NCI-H1092 treated with DMSO at 0.1 percent for 48 hours (cell line): ENCODE measurements at places on chromosomes 6 and 20.
A peak's percentile ranks its signal among the peaks of the same experiment; 100 is the strongest.

DNA sequence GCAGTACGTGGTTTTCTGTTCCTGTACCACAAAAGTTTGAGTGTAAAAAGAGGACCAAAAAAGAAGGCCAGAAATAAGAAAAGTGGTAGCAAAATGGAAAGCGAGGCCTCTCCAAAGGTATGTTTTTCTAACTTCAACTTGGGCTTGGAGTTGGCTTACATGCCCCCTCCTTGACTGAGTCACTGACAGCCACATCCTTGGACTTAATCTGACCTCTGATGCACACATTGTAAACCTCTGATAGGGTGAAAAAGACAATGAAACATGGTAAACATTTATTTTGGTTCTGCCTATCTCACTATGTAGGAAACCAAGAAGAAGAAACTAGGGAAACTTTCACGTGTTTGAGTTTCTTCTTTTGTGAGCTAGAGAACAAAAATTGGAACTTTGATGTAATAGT lies 503.2 kb upstream of the ID4 start:
- no peak for DNase-seq

DNA sequence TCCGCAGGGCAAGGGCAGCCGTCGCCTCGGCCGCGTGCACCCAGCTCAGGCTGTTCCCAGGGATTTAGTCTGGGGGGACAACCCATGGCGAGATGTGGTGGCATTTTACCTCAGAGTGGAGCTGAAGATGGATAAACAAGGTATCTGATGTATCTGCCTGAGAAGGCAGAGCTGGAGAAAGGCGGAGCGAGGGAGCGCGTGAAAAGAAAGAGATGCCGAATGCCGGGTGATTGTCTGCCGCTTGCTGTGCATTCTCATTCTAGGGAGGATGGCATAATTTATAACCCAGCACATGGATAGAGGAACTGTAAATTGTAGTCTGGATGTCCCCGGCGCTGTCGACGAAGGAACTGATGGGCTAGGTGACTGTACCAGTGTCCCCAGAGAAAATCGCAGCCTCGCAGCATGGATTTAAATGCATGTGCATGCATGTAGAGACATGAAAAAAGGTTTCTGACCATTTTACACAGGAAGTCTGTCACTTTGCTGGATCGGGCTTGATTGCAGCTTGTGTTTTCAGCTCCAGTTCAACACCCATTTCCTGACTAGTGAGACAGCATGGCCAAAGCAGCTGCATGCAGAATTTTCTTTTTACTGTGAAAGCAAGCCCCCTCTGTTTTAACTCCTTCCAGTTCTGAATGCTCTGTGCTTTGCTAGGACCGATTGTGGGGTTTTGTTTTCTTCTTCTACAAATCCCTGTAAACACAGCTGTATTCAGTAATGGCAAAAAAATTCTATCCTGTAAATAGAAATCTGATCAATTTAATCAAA lies 149.7 kb downstream of the PRL start:
- DNase-seq, result no peak

GRCh38 chr6:48243071-48243470 lies 132.1 kb upstream of the PTCHD4 start:
- no peak for DNase-seq

- no peak for DNase-seq
Observed at GRCh38 chr6:76416821-76417605, 344.6 kb upstream of the IMPG1 start.

- DNase-seq, result no peak
Observed at GRCh38 chr6:31202259-31203166, 32.0 kb upstream of the POU5F1 start.

GRCh38 chr6:165987483-165988301 lies 180.0 kb downstream of the TBXT start:
- DNase-seq, result no peak

- no peak for DNase-seq
Observed at GRCh38 chr6:118725944-118726343, 74.6 kb upstream of the CEP85L start.

- no peak for DNase-seq
Observed at GRCh38 chr6:87277123-87277522, 45.3 kb upstream of the SMIM8 start.

GRCh38 chr6:36759148-36759759 lies 61.6 kb downstream of the RAB44 start:
- peak; percentile 66 for DNase-seq

DNA sequence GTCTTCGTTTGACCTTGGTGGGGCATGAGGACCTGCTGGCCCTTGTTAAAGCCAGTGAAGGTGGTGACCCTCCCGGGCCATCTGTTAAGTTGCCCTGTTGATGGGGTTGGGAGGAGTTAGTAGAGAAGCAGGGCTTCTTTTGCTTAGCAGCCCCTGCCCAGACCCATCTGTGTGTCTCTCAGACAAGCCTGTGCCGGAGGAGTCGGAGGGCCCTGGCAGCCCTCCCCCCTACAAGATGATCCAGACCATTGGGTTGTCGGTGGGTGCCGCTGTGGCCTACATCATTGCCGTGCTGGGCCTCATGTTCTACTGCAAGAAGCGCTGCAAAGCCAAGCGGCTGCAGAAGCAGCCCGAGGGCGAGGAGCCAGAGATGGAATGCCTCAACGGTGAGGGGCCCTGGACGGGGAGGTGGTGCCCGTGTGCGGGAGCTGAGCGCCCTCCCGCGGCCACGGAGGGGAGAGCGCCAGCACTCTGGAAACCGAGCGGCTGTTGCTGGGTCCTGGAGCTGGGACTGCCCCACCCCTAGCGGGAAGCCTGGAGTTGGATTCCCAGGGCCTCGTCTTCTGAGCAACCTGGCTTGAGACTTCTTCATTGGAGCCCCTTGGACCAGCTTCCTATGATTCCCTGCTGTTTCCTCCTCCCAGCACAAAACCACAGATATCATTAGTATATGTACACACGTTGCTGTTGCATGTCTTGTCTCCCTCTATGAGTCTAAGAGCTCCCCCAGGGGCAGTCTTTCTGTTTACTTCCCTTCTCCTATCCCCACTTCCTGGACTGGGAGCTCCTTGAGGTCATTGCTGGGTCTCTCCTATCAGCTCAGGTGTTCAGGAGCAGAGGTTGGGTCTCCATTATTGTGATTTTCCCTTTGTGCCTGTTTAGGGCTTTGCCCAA lies 27.6 kb upstream of the SRF start:
- peak; percentile 83 for DNase-seq

GRCh38 chr6:4928426-4928825 lies 75.4 kb downstream of the RPP40 start:
- no peak for DNase-seq

DNA sequence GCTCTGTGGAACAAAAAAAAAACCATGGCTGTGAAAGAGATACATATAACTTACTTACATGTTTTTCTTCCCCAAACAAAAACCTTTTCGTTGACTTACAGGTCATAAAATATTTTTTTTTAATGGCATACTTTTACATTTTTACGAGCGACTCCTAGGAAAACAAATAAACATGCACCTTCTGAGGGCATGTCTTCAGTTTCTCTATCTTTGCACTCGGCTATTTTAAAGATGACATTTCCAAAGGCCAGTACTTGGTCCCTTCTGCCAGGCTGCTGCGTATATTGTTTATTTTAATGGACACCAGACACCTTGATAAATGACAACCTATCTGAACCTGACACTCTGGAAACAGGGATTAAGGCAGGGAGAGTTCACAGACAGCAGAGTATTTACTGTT lies 49.4 kb downstream of the PIGU start:
- no peak for DNase-seq

DNA sequence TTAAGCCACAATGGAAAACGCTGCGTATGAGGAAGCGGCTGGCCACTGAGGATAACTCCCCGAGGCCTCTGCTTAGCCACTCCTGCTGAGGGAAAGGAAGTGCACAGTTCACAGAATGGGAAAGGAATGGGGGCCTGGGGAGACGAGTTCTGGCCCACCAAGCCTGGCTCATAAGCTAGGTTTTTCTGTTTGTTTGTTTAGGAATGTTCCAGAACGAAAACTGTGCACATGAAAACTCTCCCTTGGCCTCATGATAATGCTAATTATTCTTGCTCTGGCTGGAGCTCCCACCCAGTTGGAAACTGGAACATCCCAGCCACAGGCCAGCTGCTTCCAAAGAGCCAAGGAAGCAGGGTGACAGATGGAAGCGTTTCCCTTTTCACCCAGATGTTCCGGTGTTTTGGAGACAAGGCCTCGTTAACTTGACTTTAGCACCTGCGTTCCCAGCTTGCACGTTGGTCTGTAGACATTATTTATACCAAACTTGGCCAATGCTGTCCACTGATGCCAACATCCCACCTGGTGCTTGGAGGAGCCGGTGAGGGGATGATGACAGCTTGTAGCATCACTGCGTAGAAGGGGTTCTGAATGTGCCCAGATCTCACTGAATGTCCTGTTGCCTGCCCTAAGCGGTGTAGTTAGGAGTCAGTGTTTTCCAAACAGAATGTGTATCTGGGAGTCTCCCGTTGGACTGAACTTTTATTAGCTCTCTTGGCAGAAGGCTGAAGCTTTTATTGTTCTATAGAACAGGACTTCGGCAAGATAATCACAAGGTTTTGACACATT lies 34.5 kb downstream of the APCDD1L start:
- DNase-seq, result no peak

- DNase-seq, result no peak
Observed at GRCh38 chr20:63319164-63320040, 26.4 kb downstream of the COL20A1 start.

- no peak for DNase-seq
Observed at GRCh38 chr6:91181416-91181815, 594.5 kb upstream of the MAP3K7 start.

GRCh38 chr20:6579417-6579816 lies 188.1 kb upstream of the BMP2 start:
- no peak for DNase-seq

DNA sequence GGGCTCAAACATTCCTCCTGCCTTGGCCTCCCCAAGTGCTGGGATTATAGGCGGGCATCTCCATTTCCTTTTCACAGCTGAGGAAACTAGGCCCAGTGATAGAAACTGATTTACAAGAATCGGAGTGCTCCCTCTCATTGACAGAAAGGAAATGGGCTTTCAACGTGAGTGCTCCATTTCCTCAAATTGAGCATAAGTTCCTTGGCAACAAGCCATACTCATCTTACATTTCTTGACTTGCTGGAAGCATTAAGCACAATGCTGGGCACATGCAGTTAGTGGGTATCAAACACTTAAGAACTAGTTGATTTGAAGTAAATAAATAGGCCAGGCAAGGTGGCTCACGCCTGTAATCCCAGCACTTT lies 54.7 kb downstream of the FGD2 start:
- DNase-seq, result no peak

DNA sequence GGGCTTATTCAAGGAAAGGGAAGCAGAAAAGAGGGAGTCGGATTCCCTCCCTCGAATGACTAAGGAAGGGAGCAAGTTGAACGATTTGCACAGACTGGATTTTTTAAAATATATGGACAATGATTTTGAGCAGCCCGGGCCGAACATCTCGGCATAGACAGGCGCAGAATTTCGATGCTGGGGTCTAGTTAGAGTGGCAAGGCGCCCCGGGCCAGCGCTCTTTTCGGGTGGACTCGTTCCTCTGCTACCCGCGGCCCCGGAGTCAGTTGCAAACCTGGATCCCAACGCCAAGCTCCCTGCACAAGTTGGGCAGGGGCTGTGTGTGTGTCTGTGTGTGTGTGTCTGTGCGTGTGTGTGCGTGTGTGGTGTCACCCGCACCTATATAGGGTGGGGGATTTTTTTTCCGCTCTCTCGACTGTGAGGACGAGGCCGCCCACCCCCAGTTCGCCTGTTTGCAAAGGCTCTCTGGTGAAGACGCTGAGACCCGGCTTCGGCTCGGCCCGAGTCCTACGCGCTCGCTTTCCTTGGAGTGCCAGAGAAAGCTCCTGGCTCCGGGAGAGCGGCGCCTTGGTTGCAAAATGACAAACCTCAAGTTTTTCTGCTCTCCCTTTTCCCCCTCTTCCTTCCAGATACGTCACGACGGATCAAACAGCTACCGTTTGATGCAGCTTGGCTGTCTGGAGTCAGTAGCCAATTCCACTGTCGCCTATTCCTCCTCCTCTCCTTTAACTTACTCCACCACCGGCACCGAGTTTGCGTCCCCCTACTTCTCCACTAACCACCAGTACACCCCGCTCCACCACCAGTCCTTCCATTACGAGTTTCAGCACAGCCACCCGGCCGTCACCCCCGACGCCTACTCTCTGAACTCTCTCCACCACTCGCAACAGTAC lies 1.4 kb downstream of the TFAP2D start:
- DNase-seq, result no peak

DNA sequence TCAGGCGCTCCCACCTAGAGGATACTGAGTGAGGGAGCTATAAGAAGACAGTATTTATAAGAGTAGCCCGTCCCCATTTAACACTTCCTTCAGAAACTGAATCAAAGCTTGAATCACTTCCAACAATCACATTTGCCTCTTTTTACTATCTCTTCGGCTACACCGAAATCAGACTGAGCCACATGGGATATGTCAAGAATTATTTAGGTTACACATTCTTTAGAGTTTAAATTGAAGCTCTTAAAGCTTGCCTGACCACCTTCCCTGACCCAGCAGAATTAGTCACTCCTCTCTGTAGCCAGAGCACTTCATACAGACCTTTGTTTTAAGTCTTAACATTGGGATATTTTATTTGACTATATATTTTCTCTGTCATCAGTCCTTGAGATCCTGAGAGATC lies 163.7 kb downstream of the MAFB start:
- DNase-seq, result no peak

- DNase-seq, result no peak
Observed at GRCh38 chr6:32659856-32660595, 6.4 kb downstream of the HLA-DQB1 start.

DNA sequence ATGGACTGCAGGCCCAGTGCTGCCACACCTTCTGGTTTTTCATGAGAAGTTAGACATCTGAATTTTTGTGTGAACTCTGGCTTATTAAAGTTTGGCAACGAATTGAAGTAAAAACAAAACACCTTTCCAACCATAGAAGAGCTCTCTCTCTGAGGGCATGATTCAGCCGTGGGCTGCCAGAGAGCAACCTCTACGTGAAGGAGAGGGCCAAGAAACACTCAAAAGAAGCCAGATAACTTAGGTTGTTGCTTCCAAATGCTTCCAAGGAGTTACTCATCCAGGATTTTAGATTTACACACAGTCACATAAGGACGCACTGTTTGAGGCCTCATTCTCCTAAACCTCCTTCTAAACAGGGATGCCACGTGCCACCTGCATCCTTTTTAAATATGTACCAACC lies 65.5 kb downstream of the NRN1 start:
- DNase-seq, result no peak

- DNase-seq, result no peak
Observed at GRCh38 chr6:14945461-14946185, 300.2 kb upstream of the JARID2 start.

DNA sequence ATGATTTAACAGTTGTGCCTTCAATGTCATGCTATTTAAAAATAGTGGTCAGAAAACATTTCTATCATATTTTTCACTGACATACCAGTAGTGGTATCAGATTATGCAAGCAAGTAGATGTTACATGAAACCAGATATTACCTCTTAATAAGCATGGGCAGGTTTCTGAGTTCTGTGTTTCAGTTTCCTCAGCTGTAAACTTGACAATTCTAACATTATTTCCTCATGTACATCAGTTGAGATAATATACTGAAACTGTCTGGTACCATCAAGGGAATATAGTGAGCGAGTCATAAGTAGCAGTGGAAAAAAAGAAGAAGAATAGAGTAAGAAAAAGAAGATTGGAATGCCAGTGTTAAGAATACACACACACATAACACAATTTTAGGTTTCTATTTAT lies 477.9 kb upstream of the MANEA start:
- no peak for DNase-seq
